ENCODE measurements at places on chromosomes 5 and 9.
A peak's percentile ranks its signal among the peaks of the same experiment; 100 is the strongest.

DNA sequence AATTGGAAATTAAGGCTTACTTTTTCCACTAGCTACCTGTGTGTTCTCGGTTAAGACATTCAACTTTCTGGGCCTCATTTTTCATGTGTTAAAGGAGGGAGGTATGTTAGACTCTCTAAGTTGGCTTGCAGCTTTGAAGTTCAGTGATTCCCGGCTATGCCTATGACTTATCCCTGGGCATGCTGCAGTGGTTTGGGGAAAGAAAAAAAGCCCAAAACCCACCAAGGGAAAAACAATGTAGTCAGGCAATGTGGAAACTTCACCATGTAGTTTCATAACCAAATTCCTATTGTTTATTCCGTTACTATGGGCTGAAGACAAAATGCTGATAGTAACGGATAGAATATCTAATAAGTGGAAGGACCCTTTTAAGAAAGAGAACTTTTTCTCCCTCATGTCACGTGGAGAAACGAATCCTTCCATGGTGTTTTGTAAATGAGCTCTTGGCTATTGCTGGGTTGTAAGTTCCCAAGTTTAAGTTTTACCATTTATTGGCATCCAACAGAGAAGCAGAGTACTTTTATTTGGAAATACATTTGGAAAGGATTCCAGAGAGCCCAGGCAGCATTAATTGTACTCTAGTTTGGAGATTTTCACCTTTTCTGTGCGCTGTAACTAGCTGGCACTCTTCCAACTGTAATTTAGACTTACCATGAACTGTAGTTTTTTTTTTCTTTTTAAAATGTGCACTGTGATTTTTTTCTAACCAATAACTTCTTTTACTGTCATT is 84.9 kb upstream of the MPDZ start:
- peak; percentile 52 for DNase-seq

GRCh38 chr9:11457825-11458790 is 845.3 kb upstream of the PTPRD start:
- DNase-seq, result no peak

- no peak for DNase-seq
Measured at GRCh38 chr9:38250279-38251035, 142.0 kb upstream of the ALDH1B1 start.

- no peak for DNase-seq
Measured at GRCh38 chr5:130724658-130725057, 440.4 kb downstream of the HINT1 start.
